Activated naive CD4-positive, alpha-beta T cell (primary cell): ENCODE measurements at places on chromosomes 5 and 9.

- DNase-seq = no peak
These were observed 18.6 kb upstream of the ZNF366 start for GRCh38 chr5:72525816-72526215.

- DNase-seq = no peak
These were observed 7.3 kb downstream of the CORO2A start for GRCh38 chr9:98185021-98185567.

DNA sequence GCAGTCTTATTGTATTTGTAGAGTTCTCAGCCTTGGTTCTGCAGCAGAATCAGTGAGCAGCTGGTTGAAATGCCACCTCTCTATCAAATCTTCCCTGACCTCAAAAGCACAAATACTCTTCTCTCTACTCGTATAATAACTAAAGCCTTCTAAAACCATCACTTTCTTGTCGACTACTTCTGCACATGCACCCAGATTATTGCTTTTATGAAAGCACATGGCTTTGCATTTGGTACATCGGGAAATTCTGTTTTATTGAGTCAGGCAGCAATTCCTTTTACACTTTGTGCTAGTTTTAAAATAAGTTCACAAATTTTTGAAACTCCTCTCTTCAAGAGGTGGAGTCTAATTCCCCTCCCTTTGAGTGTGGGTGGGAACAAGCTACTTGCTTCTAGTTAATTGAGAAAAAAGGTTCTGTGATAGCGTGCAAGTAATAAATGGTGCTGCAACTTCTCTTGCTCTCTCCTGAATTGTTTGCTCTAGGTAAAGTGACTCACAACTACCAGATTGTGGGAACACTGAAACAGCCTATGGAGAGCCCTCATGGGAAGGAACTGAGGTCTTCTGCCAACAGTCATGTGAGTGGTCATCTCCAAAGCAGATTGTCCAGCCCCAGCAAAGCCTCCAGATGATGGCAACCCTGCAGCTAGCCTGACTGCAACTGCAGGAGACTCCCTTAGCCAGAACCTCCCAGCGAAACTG, 66.0 kb upstream of the TAF1L start:
- no peak for DNase-seq

GRCh38 chr9:101485924-101486692, 47.5 kb upstream of the RNF20 start:
- no peak for DNase-seq

GRCh38 chr5:34865091-34865490, 26.1 kb downstream of the TTC23L start:
- no peak for DNase-seq

DNA sequence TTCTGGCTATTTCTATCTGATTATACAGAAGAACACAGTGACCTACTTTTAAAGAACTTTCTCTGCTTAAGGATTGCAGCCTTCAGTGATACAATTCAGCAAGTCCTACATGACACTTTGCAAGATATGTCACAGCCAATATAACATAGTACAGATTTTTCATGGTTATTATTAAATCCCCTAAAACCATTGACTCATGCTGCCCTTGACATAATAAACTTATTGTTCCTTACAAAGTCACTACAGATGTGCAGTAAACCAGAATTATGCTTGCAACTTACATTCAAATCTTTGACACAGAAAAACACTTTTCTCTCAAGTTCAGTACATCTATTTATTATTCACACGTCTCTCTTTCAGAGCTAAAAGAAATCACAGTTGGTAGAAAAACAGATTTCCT, 1136.3 kb upstream of the ACO1 start:
- DNase-seq = no peak

DNA sequence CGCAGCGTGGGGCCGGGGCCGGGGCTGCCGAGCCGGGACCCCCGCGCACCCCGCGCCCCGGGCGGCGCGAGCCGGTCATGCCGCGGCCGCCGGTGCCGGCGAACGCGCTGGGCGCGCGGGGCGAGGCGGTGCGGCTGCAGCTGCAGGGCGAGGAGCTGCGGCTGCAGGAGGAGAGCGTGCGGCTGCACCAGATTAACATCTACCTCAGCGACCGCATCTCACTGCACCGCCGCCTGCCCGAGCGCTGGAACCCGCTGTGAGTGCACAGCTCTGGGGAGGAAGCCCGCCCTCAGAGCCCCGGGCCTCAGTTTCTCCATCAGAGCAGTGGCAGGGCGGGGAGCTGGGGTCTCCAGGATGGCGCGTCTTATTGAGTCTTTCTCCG, 335 bp downstream of the GALNT12 start:
- DNase-seq = no peak

DNA sequence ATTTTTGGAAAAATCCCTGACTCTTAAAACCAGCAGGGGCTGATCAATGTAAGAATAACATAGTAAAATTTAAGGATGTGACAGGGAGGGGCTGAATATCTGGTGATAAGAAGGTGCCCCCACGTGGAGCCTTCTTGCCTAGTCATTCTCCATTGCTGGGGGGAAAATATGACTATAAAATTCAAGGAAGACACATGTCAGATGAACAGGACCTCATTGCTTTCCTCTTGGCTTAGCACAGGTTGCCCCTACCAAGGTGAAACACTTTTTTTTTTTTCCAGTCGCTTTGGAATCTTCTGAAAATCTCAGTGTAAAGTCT, 310.9 kb downstream of the EFNA5 start:
- DNase-seq = no peak

GRCh38 chr9:137952976-137953666, 75.5 kb downstream of the CACNA1B start:
- no peak for DNase-seq

- DNase-seq = no peak
These were observed 13.2 kb downstream of the ANGPTL2 start for GRCh38 chr9:127109212-127109711.

DNA sequence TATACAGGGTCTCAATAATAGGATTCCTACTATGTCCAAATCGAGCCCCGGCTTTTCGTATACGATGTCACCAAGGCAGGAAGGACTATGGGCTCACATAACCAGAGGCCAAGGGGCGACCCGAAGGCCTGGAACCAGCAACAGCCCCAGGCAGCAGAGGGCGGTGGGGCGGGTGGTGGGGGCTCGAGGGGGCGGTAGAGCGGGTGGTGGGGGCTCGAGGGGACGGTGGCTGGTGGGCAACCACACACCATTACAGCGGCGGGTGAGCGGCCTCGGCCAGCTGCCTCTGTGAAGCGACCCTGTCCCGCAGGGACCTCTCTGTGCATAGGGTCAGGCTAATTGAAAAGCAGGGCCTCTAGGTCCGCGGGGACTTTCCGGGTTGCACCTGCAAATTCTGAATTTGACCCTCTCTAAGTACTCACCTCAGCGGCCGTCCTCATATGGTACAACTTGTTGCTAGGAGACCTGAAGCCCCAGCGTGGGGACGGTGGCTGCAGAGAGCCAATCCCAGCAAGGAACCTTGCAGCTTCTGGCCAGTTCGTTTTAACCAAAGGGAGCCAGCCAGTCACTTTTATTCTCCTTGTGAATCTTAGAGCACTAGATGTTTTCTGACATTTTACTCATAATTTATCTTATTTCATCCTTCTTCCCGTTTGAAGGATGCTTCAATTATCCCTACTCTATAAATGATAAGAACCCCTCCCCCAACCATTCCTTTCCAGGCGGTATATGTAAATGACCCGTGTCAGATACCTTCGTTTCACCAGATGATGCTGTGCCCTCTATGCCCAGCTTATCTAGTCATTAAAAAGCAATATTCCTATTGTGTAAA, at the start of gene NME5:
Gene NME5, minus strand, starts transcription at position 480 of the 832 bp plus-strand sequence. CDS start 648 bp downstream, outside the sequence.
- DNase-seq = no peak

GRCh38 chr9:29245351-29245750, 1672.1 kb upstream of the C9orf72 start:
- no peak for DNase-seq

GRCh38 chr5:159489779-159490178, 159.5 kb upstream of the IL12B start:
- no peak for DNase-seq

- DNase-seq = no peak
These were observed 13.4 kb downstream of the MAN2A1 start for GRCh38 chr5:109703166-109703565.

- no peak for DNase-seq
These were observed at the start of gene TRIM7 for GRCh38 chr5:181204826-181205760. TRIM7 (minus strand) TSS chr5:181205196; CDS start chr5:181205110, 86 bp downstream.

- DNase-seq = no peak
These were observed 48.4 kb downstream of the GALNT10 start for GRCh38 chr5:154238776-154239481.

DNA sequence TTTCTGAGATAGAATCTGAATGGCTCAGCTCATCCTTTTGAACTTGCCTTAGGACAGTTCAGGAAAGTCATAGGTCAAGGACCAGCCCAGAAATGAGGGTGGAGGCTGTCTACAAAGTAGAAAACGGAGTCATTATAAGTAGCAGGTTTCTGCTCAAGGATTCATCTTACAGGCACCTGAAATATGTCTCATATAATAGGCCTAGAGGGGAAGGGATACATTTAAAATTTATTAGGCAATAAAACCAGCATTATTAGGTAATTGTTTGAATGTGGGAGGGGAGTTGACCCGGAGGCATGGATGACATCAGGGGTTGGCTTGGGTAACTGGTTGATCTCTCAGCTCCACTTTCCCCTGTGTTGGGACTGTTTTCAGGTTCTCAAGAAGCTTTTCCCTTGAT, 11.9 kb upstream of the GALNT10 start:
- DNase-seq = no peak

GRCh38 chr9:27451207-27451797, 72.8 kb upstream of the IFNK start:
- DNase-seq = no peak

DNA sequence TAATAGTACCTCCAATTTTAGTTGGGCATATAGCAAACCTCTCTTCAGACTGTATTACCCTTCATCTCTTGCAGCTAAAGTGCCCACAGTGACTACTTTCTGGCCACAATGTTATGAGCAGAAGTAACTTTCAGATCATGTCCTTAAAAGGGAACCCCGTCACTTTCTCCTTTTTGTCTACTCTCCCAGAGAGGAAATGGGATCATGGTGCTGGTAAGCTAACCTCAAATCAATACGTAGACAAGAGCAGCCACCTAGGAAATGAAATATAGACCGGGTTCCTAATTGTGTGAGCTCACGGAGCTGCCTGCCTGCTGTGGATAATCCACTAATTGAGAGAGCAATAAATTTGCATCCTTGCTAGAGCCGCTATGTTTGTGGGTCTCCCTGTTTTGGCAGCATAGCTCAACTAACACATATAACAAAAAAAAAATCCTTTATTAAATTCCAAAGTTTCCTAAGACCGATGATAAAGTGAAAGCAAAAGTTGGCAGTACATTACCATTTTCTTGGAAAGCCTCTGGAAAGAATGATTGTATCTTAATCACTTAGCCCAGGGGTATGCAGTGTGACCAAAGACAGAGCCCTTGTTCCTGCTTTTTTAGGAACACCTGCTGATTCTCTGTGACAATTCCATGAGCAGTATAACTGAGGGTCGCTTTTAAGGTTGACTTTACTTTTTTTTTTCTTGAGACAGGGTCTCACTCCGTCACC, 5.6 kb upstream of the IL7R start:
- no peak for DNase-seq

- no peak for DNase-seq
These were observed 669 bp downstream of the IL13 start for GRCh38 chr5:132658381-132659302.

- DNase-seq = no peak
These were observed 727 bp upstream of the ADRB2 start for GRCh38 chr5:148825716-148826052.

DNA sequence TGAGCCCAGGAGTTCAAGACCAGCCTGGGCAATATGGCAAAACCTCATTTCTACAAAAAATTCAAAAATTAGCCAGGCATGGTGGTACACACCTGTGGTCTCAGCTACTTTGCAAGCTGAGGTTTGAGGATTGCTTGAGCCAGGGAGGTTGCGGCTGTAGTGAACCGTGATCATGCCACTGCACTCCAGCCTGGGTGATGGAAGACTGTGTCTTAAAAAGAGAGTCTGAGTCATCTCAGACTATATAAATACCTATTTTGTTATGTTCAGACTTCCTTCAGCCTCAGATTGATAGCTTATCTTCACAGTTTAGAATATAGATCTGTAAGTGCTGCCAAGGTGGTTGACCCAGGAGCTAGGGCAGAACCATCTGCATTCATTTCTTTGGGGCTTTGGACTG, 1.6 kb upstream of the PAIP2 start:
- no peak for DNase-seq

GRCh38 chr9:79215821-79216220, 355.9 kb upstream of the TLE4 start:
- DNase-seq = no peak

DNA sequence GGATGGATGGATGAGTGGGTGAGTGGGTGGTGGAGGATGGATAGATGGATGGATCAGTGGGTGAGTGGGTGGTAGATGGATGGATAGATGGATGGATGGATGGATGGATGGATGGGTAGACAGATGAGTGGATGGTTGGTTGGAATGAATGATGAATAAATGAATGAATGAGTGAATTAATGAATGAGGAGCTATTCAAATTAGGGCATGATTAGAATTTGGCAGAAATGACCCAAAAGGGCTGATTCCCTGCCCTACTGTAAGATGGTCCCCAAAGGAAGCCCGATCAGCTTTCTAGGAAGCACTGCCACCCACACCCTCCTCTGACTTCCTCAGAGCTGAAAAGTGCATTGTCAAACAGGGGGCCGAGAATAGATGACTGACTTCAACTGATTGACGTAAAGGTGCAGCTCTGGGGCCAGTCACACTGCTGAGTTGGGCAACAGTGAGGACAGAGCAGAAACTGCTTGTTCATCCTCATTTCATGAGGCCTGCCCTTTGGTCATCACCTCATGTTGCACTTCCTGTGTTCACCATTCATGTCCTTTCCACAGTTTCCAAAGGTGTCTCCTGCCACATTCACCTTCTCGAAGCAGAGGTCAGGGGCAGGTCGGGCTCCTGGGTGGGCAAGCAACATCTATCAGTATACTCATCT, 34.3 kb downstream of the NIPAL4 start:
- DNase-seq = no peak

DNA sequence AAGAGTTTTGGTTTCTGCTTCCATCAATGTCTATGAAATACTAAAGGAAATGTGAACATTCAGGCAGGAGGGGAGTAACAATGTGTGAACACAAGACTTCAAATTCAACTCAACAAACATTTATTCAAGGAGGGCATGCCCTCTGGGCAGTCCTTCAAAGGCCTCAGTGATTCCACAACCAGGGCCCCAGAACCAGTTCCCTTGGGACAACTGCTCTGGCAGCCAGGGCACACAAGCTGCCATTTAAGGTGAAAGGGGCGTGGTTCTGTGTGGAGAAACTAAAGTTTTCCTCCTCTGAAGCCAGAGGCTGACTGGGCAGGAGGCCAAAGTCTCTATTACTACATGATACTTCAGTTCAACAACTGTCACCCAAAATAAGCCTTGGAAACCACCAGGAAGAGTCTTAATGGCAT, 3.2 kb downstream of the RBM18 start:
- no peak for DNase-seq

GRCh38 chr5:55994495-55994997, at the start of gene IL6ST:
IL6ST (minus strand) TSS chr5:55994963; CDS start chr5:55976278, 18,685 bp downstream.
- DNase-seq = peak; percentile 51

DNA sequence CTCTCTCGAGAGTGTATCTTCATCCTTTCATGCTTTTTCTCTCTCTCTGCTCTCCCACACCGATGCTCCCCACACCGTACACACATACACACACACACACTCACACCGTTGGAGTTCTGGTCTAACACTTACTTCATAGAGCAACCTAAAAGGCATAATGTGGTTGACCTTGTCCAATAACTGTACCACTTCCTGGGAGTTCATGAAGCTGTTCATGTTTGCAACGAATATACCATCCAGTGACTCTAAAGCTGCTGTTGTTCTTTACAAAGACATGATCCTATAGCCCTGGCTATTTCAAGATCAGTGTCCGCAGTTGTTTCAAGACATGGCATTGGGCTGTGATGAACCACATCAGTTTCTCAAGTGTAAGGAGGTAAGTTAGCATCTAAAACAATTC, 10.0 kb downstream of the MEF2C start:
- no peak for DNase-seq
